ENCODE measurements at places on chromosomes 3 and 15.

DNA sequence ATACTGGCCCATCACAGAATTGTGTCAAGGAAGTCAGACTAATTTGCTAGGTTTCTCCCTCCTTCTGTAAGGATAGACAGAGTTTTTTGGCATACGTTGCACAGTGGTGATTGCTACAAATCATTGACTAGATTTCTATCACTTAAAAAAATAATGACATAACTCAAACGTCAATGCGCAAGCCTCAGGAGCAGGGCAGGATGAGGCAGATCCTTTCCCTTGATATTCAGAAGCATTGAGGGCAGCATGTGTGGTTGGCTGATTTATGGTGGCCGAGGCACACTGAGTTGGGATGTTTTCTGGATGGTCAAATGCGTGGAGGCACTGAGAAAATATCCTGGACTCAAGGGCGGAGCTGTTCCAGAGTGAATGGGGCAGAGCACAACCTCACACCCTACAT lies 14.4 kb downstream of the THSD4 start:
- no peak for DNase-seq

GRCh38 chr15:90697175-90697574 lies 20.0 kb upstream of the BLM start:
- no peak for DNase-seq

- DNase-seq: peak; percentile 85
Measured at GRCh38 chr3:13461169-13462124, 18.7 kb upstream of the HDAC11 start.

GRCh38 chr3:53350652-53351051 lies 3.3 kb upstream of the DCP1A start:
- no peak for DNase-seq
